Muscle of back (tissue), 13 donors: ENCODE measurements at places on chromosomes 11 and 22. TPM values are rescaled to one million over a fixed set of nuclear protein-coding genes. Genes with fewer than 3 reads are reported as not detected.

Gene GLYATL1
- 0.84 TPM for polyA plus RNA-seq

Gene C22orf23
- polyA plus RNA-seq = 7.2 TPM

Gene JAM3
- 127 TPM for polyA plus RNA-seq

Gene ZW10
- 17.0 TPM for polyA plus RNA-seq

Gene SEPTIN5
- polyA plus RNA-seq = 95.0 TPM

Gene COPB1
- 116 TPM for polyA plus RNA-seq

Gene FDX1
- polyA plus RNA-seq = 11.1 TPM

Gene RRM1
- polyA plus RNA-seq = 43.4 TPM

Gene INSC
- 2.6 TPM for polyA plus RNA-seq

Gene KCNA4
- polyA plus RNA-seq = 0.13 TPM

Gene SAA2
- not detected for polyA plus RNA-seq

Gene NLRP10
- polyA plus RNA-seq = not detected

Gene SLN
- 2,008 TPM for polyA plus RNA-seq

Gene MEI1
- 1.3 TPM for polyA plus RNA-seq

Gene BAIAP2L2
- polyA plus RNA-seq = 1.5 TPM

Gene VSIG2
- 0.67 TPM for polyA plus RNA-seq

Gene EXT2
- 61.4 TPM for polyA plus RNA-seq

Gene OR4D5
- not detected for polyA plus RNA-seq

Gene PATE2
- not detected for polyA plus RNA-seq

Gene MPST
- 40.6 TPM for polyA plus RNA-seq

Gene SYCE3
- polyA plus RNA-seq = not detected

Gene CWC15
- polyA plus RNA-seq = 89.7 TPM

Gene UCP3
- 2.3 TPM for polyA plus RNA-seq

Gene UPK3A
- polyA plus RNA-seq = not detected

Gene MUC5B
- polyA plus RNA-seq = 0.01 TPM

Gene KDM4D
- 0.96 TPM for polyA plus RNA-seq
